NCI-H526 treated with DMSO at 0.1 percent for 48 hours (cell line): ENCODE measurements at places on chromosomes 6 and 20.

- no peak for DNase-seq
These were observed 62.7 kb downstream of the FOXC1 start for GRCh38 chr6:1672379-1672778.

- DNase-seq: no peak
These were observed 3.2 kb upstream of the MCCD1 start for GRCh38 chr6:31525553-31525931.

GRCh38 chr20:21623074-21623780, 82.2 kb upstream of the PAX1 start:
- no peak for DNase-seq

GRCh38 chr6:8686077-8686476, 250.7 kb upstream of the SLC35B3 start:
- DNase-seq: no peak

- DNase-seq: no peak
These were observed 222.6 kb upstream of the TAB2 start for GRCh38 chr6:149094934-149095351.

DNA sequence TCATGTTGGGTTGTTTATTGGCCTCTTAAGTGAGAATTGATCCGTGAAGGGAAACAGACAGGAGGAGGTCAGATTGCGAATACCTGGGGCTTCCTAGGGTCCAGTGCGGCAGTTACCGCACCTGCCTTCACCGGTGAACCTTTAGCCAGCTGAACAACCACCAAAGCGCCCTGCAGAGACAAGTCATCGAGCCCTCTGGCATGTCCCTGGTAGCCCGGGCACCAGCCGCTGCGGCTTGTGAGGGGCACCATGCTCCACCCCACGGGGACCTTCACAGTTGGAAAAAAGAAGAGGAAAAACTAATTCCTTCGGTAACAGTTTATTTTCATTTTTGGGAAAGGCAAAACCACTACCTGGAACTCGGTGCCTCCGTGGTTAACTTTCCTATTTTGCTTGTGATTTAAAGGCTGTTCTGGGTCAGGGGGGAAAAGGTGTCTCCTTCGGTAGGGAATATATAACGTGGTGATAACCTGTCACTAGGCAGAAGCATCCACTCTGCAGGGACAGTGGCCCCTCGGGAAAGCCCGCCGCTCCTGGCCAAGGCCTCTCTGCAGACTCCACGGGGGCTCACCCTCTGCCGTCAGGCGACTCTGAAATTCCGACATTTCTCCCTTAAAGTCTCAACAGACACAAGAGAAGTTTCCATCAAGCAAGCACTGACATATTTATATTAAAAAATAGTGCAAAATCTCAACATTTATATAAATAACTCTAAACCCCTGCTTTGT, 30.7 kb upstream of the ZBP1 start:
- no peak for DNase-seq
